ENCODE measurements at places on chromosomes 12 and 14. TPM values are rescaled to one million over a fixed set of nuclear protein-coding genes. Genes with fewer than 3 reads are reported as not detected.

DNA sequence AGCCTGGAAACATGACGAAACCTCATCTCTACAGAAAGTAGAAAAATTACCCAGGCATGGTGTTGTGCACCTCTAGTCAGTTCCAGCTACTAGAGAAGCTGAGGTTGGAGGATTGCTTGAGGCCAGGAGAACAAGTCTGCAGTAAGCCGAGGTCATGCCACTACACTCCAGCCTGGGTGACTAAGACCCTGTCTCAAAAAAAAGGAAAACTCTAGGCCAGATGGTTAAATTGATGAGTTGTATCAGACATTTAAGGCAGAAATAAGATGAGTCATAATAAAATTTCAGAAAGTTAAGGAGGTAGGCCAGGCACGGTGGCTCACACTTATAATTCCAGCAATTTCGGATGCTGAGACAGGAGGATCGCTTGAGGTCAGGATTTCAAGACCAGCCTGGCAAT is 10.7 kb downstream of the EIF2S1 start:
- no peak for DNase-seq

GRCh38 chr14:74974364-74975058 is 19.1 kb upstream of the PGF start:
- DNase-seq, result no peak

SLC25A47 gene
- total RNA-seq, result not detected

DNA sequence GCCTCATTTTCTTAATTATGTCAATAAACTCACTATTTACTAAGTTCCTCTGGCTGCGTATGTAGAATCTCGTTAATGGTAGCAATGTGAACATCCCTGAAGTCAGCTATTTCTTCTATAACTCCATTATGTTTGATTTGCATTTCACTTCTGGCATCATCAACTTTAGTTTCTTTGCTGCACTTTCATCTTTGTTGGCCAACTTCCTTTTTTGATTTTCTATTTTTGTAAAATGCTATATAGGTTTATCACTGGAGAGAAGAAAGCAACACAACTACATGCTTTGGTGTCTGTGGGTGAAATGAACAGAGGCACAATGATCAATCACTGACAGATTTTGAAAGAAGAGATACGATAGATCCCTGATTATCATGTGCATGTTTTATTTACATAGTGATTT is 58.5 kb upstream of the ATF7IP start:
- DNase-seq, result no peak

DNA sequence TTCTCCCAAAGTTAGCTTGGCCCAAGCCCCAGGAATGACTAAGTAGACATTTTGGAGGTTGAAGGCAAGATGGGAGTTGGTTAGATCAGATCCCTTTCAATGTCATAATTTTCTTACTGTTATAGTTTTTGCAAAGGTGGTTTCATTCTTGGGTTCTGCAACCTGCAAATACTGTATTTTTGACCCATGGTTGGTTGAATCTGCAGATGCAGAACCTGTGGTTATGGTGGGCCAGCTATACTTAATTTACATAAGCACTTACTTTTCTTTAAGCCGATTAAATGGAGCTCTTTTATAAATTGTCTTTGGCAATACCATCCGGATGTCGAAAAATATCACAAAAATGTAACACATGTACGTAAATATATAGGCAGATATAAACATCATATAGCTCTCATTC is 25.6 kb downstream of the LEMD3 start:
- no peak for DNase-seq

TC2N gene
- total RNA-seq, result 284 TPM

DNA sequence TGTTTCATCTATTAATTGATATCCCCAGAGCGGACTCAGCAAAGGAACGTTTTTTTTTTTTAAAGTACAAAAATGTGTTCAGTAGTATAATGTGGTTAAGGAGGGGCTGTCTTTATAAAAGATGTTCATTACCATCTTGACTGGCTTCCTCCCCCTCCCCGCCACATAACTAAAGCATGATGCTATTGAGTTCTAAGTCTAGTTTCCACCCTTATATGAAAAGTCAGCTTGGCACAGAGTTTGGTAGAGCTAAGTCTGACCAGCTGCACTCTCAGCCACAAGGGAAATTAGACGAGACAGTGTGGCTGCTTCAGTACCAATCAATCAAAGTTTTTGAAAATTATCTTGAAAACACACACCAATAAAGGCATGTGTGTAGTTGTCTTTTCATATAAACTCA is 1.9 kb upstream of the MYBPC1 start:
- DNase-seq, result no peak

LAG3 gene
- total RNA-seq, result 1.8 TPM

Data from aorta (tissue), 5 donors.